ENCODE measurements at places on chromosomes 4 and X.

DNA sequence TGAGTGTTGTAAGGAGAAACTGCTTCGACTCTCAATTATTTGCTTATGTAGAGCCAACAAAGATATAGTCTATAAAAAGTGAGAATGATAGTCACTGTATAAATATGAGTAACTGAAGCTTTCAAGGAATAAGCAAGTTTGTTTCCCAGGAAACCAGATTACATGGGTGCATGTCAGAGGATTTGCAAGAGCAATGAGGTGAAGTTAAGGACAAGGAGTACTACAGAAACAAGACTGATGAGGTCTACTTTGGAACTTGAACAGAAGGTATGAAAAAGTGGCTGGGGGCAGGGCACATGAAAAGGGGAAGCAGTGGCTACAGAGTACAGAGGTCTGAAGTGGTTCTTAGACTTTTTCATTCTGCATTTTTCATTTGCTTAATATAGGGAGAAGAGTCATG, 321.0 kb upstream of the CXXC4 start:
- DNase-seq, result no peak

DNA sequence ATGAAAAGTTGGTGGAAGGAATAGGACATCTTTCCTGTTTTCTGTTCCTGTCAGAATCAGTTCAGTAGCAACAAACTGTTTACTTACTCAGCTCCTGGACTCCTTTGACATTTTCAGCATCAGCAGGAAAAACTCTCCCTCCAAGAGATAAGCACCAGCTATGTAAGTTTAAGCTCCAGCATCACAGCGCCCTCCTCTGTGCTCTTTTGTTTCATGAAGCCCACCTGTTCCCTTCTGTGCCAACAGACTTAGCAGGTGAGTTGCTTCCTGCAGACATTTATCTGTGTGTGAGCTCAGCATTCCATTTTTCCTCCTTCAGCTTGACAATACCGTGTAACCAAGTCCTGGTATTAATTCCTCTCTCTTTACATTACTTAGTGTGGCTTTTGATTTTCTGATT, 644.1 kb upstream of the AGA start:
- DNase-seq, result no peak

DNA sequence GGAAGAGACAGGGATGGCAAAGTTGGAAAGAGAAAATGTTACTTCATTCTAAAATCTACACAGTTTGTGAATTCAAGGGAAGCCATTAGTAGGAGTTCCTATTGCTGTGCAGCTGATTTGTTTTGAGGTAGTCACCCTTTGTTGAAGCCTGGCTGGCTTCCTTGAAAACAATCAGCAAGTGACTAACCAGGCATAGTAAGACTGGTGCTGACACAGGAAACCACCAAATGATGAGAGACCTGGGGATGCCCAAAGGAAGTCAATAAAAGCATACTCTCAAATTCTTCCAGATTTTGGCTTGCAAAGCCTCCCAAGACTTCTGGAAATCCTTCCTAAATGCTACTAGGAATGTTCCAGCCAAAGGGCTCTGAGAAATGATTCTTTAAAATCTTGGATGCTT, 23.9 kb upstream of the PRDM8 start:
- no peak for DNase-seq

- no peak for DNase-seq
These were observed 8.7 kb upstream of the TIMP1 start for GRCh38 chrX:47573341-47574075.

GRCh38 chr4:176575141-176575730, 217.5 kb downstream of the VEGFC start:
- no peak for DNase-seq

DNA sequence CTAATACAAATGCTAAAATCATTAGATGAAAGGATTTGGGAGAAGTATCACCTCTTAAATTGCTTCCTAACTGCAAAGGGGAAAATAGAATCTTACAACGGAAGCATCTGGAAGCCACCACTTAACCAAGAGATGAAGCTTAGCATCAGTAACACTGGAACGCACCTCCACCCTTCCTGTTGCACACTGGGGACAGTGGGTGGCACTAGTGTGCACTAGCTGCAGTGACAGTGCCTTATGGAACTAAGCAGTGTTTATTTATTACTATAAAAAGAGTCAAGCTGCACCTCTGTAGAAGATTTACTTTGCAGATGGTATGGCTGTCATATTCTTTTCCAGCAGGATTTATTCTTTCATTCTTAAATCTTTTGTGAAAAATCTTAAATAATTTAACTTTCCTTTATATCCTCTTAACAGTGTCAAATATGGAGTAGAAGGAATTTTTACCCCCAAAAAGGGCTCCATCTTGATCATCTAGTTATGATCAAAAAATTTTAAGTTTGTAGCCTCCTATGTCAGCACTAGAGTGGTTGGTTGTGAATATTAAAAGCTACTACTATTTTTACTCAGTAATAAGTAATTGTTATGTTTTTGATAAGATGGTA, 76.7 kb downstream of the SCD5 start:
- DNase-seq, result no peak

GRCh38 chr4:34261799-34262314, 1982.5 kb downstream of the ARAP2 start:
- no peak for DNase-seq

DNA sequence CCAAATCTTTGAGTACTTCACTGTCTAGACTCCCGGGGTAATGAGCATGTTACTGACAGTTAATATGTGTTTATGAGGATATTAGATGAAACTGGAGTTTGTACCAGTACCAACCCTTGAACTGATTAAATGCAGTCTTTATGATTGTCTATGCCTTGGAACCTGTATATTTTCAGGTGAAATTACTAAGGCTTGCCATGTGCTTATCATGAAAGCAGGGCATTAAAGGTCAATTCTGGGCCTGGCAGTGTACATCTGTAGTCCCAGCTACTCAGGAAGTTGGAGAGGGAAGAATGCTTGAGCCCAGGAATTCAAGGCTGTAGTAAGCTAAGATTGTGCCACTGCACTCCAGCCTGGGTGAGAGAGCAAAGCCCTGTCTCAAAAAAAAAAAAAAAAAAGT, 27.6 kb downstream of the PHEX start:
- no peak for DNase-seq

DNA sequence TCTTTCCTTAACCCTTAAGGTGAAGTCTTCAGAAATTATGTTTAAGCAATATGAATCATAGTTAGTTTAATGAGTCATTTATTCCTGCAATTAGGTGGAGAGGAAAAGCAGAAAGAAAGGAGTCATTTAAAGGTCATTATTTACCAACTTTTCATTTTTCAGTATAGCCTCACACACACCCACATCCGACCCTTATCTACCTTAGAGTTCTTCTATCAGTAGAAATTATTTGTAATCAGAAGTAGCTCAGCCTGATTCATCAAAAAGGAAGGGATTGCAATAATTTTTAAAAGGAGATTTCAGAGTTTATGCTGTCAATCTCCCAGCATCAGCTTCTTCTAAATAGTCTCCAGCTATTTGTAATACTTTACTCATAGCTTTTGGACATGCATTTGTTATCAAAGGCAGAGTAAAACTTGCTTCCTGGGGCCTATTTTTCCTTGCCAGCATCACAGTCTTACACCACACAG, 5.9 kb downstream of the ANXA10 start:
- DNase-seq, result no peak

GRCh38 chr4:76791479-76791878, 106.5 kb downstream of the SOWAHB start:
- no peak for DNase-seq

- no peak for DNase-seq
These were observed 410 bp downstream of the GNL3L start for GRCh38 chrX:54530357-54530900.

DNA sequence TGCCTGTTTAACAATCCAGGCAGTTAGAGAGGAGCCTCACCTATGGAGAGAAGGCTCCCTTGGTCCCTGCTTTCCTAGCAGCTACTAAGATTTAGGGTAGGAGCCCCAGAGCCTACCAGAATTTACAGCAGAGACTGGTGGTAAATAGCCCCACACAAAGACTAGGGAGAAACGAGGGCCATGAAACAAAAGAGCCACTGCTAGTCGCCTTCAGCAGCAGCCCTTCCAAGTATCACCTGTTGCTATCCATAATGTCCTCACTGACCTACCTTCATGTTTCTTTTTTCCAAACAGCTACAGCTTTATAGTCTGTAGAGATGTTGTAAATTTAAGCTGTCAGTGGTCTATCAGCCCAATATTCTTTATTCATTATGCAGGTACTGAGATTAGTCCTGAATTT, 25.3 kb downstream of the ARHGEF6 start:
- no peak for DNase-seq

DNA sequence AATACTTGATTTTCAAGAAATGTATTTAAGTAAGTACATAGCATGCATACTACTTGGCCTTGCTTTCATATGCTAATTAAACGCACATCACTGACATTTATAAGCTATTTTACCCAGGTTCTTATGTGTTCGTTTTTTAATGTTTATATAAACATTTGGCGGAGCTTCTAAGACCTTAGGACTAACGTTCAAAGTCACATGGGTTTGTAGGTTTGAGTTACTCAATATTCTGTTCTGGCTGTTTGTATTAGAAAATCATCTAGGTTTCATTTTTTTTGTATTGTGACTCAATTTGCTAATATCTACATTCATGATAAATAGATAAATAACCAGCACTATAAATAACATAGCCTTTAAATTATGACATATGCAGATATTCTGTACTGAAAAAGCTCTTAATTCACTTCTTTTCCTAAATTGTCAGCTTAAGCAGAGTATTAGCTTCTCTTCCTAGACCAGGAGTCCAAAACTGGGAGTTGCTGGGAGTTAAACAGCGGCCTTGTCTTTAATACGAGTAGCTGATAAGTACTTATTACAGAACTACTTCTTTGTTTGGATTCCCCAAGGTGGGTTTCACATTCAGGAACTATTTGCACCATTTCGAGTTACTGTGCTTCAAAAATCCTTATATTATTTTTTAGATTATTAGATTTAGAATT, 42.0 kb downstream of the GUCY1B1 start:
- no peak for DNase-seq

GRCh38 chr4:40256329-40256728, 59.5 kb downstream of the RHOH start:
- no peak for DNase-seq

DNA sequence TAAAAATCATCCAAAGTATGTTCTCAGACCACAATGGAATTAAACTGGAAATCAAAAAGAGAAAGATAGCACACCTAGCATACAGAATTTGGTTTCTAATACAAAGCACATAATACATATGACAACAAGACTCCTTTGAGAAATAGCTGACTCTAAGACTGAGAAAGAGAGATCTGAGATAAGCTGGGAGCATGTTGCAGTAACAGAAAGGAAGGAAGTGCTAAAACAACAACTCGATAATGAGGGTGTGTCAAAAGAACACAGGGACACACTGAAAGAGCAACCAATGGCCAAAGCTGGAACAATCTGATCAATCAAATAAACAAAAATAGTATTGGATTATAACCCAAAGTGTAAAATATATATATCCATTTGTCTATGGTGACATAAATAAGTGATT, 586.6 kb downstream of the C4orf33 start:
- DNase-seq, result no peak

DNA sequence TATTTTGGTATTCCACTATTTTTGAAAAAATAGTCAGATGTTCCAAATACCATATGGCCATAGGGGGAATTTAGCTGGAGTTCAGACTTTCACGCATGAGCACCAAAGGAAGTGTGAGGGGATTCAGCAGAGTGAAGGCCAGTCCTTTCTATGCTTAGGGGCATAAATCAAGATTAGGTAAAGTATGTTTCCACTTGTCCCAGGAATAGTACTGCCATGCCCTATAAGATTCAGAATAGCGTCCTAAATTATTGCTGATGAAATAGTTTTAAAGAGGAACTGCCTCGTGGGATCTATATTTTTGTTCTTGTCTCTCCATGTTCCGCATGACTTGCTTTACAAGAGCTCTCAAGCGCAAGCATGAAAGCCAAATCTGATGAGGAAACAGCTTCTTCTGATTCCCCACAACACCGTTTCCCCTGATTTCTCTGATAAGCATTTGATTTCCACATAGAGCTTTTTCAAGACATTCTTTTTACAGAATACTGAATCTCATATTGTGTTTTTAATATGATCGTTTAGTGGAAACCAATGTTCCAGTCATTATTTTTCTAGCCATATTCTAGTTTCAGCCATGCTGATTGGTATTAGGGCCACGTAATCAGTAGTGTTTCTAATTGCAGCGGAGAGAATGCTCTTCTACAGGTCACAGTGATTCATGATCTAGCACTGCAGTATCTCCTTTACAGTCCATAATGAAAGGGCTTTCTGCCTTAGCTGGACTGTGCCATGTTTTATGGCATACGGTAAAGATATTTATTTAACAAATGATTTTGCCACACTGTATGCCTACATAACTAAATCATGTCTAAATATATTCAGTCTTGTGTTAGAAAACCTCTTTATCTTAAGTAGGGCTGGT, 492.3 kb downstream of the CENPC start:
- DNase-seq, result no peak

DNA sequence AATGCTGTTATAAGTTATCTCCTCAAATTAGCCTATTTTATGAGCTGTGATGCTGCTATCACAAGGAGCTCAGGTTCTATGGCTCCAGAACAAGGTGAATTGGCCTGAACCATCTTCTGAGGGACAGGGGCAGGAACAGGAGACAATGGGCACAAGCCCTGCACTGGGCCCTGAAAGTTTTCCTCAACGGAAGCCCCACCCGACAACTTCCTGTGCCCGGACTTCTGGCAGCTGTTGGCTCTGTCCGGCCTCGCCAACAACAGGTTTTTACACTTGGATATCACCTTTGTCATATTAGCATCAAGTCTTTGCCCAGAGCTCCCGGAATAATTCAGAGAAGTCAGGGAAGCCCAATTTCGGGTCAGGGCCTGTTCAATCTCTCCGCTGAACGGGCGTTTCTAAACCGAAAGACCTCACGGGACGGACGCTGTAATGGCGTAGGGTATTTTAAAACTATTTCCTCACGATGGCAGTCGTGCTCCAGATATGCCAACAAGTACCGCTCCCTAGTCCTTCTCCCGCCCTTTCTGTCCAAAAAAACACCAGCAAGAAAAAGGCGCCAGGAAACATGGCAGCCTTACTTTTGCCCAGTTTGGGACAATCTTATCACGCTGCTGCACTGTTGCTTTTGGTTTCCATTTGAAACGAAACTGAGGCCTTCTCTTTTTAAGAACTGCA, 201.0 kb upstream of the STK26 start:
- no peak for DNase-seq

- no peak for DNase-seq
These were observed 71.3 kb downstream of the NBDY start for GRCh38 chrX:56800307-56800706.

- DNase-seq, result no peak
These were observed 67.5 kb upstream of the BMP3 start for GRCh38 chr4:80963051-80963450.

DNA sequence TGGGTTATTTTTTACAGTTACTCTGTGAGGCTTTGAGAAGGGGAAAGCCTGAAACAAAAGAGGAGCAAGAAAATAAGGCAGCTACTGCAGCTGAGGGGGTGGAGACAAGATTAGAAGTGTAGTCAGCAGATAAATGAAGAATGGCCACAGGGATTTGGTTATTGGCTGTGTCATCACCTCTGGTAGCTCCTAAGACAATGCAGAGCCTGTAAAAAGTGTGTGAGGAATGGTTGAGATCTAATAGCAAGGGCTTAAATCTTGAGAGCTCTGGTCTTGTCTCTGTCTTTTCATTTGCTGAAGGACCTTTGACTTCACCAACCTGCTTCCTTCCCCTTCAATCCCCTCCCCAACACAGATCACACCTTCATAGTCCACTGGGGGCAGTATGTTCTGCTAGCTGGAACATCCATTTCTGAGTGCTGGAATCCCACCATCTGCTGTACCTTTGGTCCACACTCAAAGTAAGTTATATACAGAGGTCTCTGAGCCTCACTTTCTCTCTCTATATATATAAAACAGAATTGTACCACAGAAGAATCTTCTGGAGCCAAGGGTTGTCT, 213.7 kb upstream of the ZIC3 start:
- no peak for DNase-seq
